Stimulated activated CD4-positive, alpha-beta T cell treated with anti-CD3 and anti-CD28 coated beads, Interleukin-1b, Interleukin-23, amount 100 ng/mL, for 1 hour (primary cell): ENCODE measurements at places on chromosomes 11 and 22.

- no peak for DNase-seq
Measured at GRCh38 chr11:112734207-112734606, 227.0 kb upstream of the NCAM1 start.

GRCh38 chr11:25225078-25225477, 728.2 kb downstream of the LUZP2 start:
- DNase-seq: no peak

- no peak for DNase-seq
Measured at GRCh38 chr11:128709402-128709801, 15.5 kb downstream of the FLI1 start.

DNA sequence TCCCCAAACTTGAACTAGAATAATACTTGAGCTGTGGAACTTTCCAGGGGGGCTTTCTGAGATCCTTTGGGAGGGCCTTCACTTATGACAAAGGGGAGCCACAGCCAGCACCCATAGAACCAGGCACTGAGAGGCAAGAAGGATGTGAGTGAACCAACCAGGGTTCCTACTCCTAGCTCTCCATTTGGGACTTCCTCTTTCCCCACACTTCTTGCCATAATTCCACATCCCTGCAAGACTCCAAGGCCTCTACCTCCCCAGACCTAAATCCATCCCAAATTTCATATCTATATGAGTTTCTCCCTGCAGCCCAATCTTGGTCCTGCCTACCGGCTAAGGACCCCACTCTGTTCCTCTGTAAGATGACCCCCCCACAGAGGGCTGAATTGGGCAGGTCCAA, 31.5 kb downstream of the NRXN2 start:
- no peak for DNase-seq

GRCh38 chr11:55342901-55343300, at the start of gene OR4A16:
Gene OR4A16 (plus strand): TSS chr11:55343201. CDS start chr11:55343201, 0 bp downstream.
- DNase-seq: no peak

DNA sequence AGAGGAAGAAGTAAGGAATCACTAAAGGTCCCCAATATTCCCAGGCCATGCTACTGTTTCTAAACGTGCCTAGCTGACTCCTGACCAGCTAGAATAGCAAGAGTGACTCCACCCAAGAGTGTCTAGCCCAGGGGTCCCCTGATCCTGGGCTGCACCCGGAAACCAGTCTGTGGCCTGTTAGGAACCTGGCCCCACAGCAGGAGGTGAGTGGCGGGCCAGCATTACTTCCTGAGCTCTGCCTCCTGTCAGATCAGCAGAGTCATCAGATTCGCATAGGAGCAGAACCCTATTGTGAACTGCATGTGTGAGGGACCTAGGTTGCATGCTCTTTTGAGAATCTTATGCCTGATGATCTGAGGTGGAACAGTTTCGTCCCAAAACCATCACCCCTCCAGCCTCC, 2.0 kb downstream of the MMP20 start:
- no peak for DNase-seq

DNA sequence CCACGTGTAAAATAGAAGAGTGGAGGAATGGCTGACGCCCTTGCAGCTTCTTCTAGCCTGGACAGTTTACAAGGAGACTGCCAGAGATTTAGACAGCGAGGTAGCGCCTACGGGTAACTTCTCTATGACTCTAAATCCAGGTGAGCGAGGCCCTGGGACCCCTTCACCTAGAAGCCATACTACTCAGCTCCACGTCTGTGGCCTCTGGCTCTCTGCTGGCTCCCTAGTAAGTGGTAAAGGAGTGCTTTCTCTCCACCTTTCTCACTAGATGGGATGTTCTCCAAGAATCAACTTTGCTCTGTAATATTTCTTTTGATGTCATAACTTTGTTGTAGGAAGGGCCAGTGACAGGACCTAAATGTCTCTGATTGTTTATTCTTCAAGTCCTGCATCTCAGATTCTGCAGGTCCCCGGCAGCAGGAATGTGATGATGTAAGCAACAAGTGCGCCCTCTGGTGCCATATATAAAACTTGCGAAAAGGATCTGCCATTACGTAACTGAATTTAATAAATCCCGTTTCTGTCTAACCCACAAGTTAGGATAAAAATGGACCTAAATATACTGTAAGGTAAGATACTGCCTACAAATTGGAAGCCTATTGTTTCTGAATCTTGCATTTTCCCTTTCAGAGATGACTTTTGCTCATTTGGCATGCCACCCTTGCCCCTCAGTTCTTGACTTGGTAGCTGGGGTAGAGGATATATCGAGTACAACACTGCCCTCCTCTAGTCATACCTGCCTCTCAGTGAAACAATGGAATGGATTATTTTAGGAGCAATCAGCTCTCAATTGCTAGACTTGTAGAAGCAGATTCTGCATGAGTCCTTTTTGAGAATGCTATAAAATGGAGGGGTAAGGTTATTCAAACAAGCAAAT, 11.0 kb upstream of the PTPN5 start:
- no peak for DNase-seq

- no peak for DNase-seq
Measured at GRCh38 chr11:73177380-73177777, 35.3 kb upstream of the FCHSD2 start.

- no peak for DNase-seq
Measured at GRCh38 chr11:108402241-108402640, 65.1 kb downstream of the C11orf65 start.
